Nasal cavity respiratory epithelium epithelial cell of viscerocranial mucosa (primary cell): ENCODE measurements at places on chromosomes 5 and 9. TPM values are rescaled to one million over a fixed set of nuclear protein-coding genes. Genes with fewer than 3 reads are reported as not detected.

FIBCD1 gene
- total RNA-seq, result under 0.01 and 0.14 TPM in 2 replicates

NR4A3 gene
- total RNA-seq, result under 0.01 TPM in 2 replicates

TLR4 gene
- under 0.01 and 0.50 TPM in 2 replicates for total RNA-seq

TAF11L10 gene
- total RNA-seq, result not detected in 2 replicates

SLC23A1 gene
- total RNA-seq, result under 0.01 TPM in 1 of 2 replicates, not detected in the other

ADRA1B gene
- total RNA-seq, result under 0.01 TPM in 1 of 2 replicates, not detected in the other
